ENCODE measurements at places on chromosomes 1 and 21.

DNA sequence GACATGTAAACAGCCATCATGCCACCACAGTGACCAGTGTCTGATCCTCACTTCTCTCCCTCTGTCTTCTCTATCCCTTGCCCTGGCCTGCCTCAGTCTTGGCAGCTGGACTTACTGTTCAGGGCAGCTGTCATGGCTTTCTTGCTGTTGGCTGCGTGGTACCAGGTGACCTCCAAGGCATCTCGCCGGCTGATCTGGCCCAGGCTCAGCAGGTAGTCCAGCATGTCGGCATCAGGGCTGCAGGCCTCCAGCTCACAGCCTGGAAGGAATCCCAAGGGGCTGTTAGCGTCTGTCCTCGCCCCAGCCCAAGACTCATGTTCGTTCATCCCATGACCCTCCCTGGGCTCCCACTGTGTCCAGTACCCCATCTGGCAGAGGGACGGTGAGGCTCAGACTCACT, 3.6 kb downstream of the FAM151A start:
- DNase-seq: no peak

DNA sequence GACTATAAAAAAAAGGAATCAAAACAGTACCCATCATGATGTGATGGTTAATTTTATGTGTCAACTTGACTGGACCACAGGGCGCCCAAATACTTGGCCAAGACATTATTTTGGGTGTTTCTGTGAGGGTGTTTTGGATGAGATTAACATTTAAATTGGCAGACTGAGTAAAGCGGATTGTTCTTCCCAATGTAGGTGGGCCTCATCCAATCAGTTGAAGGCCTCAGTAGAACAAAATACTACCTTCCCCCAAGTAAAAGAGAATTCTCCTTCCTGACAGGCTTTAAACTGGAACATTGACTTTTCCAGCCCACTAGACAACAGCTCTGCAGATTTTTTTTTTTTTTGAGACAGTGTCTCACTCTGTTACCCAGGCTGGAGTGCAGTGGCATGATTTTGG, 10.7 kb downstream of the RAB29 start:
- DNase-seq: no peak

DNA sequence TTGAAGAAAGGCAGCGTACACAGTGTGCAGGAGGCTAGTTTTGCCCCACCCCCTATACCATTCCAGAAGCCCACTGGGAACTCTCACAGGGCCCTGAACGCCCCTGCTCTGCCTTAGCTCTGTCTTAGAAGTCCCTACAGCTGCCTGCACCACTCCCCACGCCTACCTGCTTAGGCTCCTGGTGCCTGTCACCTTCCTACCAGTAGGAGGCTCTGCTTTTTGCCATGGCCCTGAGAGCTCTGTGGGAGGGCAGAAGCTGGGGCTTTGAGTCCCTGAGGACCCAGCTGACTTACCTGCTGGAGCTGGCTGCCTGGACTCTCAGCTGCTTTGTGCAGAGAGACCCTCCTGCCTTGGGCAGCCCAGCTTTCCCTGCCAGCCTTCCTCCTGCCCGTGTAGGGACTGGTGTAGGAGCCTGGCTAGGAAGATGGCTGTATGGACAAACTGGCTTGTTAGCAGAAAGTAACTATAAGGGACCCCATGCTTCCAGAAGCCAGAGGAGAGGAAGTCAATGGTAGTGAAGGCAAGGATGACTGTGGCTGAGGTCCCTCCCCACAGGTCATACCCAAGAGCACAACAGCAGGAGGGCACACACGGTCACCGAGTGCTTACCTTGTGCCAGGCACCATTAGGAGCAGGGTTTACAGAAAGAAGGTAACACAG, 9.8 kb upstream of the CELSR2 start:
- DNase-seq: peak; percentile 68

- no peak for DNase-seq
Measured at GRCh38 chr21:38277501-38278131, 20.8 kb downstream of the KCNJ15 start.

GRCh38 chr1:98559291-98559690, 102.2 kb upstream of the SNX7 start:
- no peak for DNase-seq

GRCh38 chr21:32869459-32869858, 97.9 kb upstream of the PAXBP1 start:
- DNase-seq: no peak

GRCh38 chr1:164586591-164586990, 27.6 kb downstream of the PBX1 start:
- DNase-seq: no peak

GRCh38 chr1:51303315-51303714, 27.0 kb downstream of the TTC39A start:
- no peak for DNase-seq

GRCh38 chr1:218352075-218352438, 6.9 kb downstream of the TGFB2 start:
- DNase-seq: no peak

DNA sequence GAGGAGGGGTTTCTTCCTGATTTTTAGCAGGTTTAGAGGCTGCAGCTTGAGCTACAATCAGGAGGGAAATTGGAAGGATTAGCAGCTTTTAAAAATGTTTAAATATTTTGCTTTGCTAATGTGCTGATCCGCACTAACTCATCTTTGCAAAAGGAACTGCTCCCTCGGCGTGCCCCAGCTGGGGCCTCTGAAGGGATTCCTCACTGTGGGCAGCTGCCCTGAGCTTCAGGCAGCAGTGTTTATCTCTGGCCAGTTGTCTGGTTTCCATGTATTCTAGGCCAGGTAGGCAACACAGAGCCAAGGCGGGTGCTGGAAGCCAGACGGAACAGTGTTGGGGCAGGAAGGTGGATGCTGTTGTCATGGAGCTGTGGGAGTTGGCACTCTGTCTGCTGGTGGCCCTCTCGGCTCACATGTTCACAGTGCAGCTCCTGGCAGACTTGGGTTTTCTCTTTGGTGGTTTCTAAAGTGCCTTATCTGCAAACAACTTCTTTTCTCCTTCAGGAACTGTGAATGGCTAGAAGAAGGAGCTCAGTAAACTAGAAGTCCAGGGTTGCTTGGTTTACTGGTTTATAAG, 18.9 kb downstream of the NECAP2 start:
- no peak for DNase-seq

GRCh38 chr21:37427221-37427620, 60.6 kb downstream of the DYRK1A start:
- DNase-seq: no peak

- DNase-seq: no peak
Measured at GRCh38 chr1:178323067-178323466, 173.7 kb downstream of the CLEC20A start.

DNA sequence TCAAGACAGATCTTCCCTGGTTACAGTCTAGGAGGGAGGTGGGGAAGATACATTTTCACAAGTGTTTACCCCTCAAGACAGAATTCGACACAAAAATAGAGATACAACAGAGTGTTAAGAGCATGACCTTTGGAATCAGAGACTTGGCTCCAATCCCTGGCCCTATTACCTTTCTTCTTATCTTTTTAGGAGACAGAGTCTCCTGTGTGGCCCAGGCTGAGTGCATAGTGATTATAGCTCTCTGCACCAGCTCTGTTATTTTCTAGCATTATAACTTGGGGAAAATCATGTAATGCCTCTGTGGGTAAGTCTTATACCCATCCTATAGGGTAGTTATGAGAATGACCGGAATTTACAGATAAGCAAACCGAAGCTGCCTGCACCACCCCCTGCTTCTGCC, 9.8 kb downstream of the NIPAL3 start:
- DNase-seq: no peak

DNA sequence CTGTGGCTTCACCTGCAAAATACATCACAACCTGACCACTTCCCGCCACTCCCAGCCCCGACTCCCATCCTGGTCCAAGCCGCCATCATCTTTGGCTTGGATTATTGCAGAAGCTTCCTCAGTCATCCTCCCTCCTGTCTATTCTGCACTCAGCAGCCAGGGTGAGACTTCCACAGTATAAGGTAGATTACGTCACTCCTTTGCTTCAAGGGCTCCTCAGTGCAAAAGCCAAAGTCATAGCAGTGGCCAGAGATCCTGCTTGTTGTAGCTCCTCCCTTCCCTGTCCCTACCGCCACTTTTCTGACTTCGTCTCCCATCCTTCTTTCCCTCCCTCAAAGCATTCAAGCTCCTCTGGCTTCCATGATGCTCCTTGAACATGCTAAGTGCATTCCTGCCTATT, 152.8 kb downstream of the GRIK3 start:
- DNase-seq: no peak

- DNase-seq: no peak
Measured at GRCh38 chr1:66282343-66282852, 251.6 kb upstream of the SGIP1 start.

GRCh38 chr1:106396020-106396419, 660.5 kb upstream of the PRMT6 start:
- no peak for DNase-seq

GRCh38 chr1:47809301-47810084, 187.7 kb downstream of the TRABD2B start:
- DNase-seq: no peak

DNA sequence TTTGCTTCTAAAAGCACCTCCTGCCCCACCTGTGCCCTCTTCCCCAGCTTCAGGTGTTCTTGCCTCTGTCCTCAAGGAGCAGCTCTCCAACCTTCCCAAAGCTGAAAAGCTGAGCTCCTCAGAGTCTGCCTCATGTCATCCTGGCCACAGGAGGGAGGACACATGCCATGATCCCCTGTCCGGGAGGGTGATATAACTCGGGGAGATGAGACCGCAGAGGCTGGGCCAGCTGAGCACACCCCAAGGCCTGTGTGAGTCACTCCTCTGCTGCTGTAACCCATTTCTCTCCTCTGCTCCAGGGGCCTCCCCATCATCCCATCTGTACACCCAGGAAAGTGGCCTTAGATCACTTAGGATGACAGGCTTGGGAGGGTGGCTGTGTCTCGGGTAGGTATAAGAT, 49.8 kb downstream of the EPHB2 start:
- no peak for DNase-seq

- no peak for DNase-seq
Measured at GRCh38 chr1:245765230-245766000, 610.6 kb downstream of the KIF26B start.

Measured in cardiac septum (tissue), 1 donor.